ENCODE measurements at places on chromosomes 3 and 15.

DNA sequence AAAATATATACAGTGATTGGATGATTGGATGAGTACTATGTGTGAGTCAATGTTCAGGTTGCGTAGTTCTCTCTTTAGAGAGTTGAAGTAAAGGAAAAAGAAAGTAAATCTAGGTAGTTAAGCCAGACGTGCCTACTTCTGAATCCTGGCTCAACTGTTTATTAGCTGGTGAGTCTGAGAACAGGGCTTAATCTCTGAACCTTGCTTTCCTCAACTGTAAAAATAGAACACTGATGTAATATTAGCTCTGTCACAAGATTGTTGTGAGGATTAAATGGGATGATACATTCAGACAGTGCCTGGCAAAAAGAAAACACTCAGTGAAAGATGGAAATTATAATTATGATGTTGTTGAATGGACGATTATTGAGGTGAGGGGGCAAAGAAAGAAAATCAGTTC is 413.4 kb downstream of the MAGI1 start:
- DNase-seq: no peak

DNA sequence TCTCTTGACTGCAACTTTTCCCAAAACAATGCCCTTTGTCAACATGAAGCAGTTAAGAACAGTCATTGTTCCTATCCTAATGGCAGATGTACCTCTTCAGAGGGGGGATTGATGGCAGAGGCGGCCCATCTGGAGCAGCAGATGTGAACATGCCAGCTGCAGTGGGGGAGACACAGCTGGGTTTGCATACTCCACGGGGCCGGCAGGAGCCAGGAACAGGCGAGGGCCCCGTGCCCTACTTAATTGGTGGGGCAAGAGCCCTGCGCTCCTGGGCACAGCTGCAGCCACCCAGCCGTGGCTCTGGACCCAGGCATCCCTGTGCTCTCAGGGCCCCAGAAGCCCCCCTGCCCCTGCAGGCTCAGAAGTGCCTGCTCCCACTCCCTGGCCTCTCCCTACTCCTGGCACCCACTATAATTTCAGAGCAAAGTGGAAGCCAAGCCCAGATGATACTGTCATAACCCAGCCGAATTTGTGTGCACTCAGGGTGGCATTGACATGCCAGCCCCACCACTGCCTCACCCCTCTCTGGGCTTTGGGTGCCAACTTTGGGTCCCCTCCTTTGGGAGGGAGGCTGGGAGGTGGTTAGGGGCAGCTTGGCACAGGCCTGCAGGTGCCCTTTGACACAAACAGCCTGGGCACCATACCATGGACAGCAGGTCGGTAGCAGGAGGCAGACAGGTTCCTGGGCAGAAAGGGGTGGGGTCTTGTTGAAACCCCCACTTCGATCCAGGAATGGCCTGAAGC is 34.6 kb downstream of the ROPN1B start:
- DNase-seq: no peak

- no peak for DNase-seq
Measured at GRCh38 chr3:38608961-38609360, 40.5 kb downstream of the SCN5A start.

GRCh38 chr3:16106050-16106449 is 68.4 kb upstream of the GALNT15 start:
- no peak for DNase-seq

- no peak for DNase-seq
Measured at GRCh38 chr15:65998486-65998885, 129.2 kb downstream of the RAB11A start.

GRCh38 chr3:18743761-18744160 is 318.6 kb upstream of the SATB1 start:
- no peak for DNase-seq

GRCh38 chr3:42745776-42746454 is 27.1 kb downstream of the CCDC13 start:
- no peak for DNase-seq

DNA sequence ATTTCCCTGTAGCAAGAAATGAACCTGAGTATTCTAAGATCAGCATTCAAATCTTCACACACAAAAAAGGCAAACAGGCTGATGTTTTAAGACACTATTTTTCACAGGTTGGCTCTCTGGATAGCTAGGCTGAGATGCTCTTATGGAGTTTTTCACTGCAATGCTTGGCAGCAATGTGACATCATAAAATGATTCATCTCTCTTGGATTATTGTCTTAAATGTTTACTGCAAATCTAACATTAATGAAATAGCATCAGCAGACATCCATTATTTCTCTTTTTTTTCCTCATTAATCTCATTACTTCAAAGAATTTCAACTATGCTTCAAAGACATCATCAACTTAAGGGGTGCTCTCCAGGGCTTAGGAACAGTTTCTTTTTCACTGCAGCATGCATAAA is 23.6 kb upstream of the SSUH2 start:
- DNase-seq: no peak

- no peak for DNase-seq
Measured at GRCh38 chr3:60461267-60461666, 790.0 kb downstream of the FHIT start.

DNA sequence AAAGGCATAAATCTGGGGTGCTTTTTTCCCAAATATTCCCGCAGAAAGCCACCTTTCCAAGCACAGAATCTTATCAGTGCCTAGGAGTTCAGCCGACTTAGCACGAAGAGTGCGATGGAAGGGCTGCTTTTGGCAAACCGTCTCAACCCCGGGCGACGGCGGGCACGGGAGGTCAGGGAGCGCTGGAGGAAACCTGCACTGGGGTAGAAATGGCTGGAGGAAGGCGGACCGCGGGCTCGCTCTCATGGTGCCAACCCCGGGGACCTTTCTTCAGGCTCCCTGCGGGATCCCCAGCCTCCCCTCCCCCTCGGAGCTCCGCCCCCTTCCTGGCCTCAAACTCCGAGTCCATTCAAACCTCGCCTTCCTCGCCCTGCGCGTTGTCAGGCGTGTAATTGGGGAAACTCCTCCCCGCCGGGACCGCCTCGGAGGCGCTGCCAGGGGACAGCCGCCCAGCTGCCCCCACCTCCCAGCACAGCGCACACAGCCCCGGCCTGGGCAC is at the start of gene GABRG3:
Gene GABRG3, plus strand, starts transcription at position 470 of the 499 bp plus-strand sequence.
- DNase-seq: no peak

DNA sequence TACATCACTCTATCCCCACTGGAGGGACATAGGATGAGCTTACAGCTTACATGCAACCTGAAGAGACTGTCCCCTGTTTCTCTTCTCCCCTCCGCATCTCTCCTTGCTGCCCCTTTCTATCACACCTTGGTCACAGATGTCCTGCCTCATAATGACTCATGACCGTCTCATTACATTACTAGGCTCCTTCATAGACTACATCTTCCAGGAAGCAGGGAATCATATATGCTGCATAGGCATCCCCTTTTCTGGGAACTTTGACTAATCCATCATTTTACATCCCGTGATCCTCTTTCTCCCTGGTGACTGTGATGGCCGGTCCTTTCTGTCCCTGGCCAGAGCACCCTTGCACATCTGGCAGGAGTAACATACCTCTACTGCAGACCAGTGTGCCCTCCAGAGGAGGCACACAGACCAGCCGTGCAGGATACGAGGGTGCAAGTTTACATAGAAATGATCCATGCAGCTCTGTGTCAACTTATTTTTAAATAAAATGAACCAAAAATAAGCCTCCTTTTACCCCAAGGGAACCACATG is 188.9 kb downstream of the CACNA2D3 start:
- no peak for DNase-seq

Data from stimulated activated CD8-positive, alpha-beta memory T cell treated with anti-CD3 and anti-CD28 coated beads, Interleukin-12 subunit alpha, Interleukin-12 subunit beta, amount 100 ng/mL, for 1 hour (primary cell).